Vagina (tissue), 2 donors: ENCODE measurements at places on chromosomes 4 and X.

DNA sequence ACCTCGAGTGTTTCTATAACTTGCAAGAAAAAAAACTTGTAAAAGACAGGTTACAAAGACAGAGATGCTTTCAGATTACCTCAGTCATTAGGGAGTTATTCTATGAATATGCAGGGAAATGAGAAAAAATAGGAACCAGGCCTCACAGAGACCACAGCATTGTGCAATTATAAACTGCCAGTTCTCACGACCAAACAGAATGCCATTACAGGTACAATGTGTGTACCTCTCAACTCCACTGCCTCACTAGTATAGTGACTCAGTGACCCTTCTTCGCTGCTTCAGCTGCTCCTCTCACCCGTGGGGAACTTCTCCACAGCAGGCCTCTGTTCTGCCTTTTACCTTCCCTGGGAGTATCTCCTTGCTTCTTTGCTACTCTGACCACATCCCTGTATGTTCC, 2.3 kb upstream of the HTATSF1 start:
- no peak for DNase-seq

DNA sequence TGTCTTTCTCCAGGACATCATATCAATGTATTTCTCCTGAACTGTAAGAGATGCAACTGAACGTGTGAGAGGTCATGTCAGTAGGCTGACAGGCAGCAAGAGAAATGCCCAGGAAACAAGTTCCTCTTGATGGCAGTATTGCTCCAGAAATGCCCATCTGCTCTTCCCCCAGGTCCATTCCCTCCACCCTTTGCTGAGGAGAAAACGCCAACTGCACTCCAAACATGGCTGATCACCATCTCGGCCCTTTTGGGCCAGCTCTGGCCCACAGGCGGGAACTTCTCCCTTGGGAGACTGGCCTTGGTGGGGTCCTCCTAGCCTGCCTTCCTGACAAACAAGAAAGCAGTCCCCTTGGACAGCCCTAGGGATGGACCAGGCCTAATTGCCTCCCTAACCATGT, 276.5 kb upstream of the AGTR2 start:
- no peak for DNase-seq

DNA sequence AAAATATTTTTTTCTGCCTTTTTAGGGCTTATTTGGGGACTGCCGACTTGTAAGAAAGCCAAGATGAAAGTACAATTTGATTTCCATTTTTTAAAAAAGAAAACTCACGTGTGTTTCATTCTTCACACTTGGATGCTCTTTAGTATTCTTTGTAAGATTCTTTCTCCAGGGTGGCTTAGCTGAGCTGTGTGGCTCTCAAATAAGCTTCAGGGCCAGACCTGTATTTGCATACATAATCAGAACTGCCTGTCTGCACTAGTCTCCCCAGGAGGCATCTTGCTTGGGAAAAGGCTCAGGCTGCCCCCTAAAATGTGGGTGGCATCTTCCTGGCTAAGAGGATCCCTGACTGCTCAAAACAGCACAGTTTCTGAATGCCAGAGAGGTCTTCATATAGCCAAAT, 498.4 kb downstream of the MID1IP1 start:
- no peak for DNase-seq

- no peak for DNase-seq
These were observed 112.8 kb upstream of the PSAPL1 start for GRCh38 chr4:7547368-7548040.

DNA sequence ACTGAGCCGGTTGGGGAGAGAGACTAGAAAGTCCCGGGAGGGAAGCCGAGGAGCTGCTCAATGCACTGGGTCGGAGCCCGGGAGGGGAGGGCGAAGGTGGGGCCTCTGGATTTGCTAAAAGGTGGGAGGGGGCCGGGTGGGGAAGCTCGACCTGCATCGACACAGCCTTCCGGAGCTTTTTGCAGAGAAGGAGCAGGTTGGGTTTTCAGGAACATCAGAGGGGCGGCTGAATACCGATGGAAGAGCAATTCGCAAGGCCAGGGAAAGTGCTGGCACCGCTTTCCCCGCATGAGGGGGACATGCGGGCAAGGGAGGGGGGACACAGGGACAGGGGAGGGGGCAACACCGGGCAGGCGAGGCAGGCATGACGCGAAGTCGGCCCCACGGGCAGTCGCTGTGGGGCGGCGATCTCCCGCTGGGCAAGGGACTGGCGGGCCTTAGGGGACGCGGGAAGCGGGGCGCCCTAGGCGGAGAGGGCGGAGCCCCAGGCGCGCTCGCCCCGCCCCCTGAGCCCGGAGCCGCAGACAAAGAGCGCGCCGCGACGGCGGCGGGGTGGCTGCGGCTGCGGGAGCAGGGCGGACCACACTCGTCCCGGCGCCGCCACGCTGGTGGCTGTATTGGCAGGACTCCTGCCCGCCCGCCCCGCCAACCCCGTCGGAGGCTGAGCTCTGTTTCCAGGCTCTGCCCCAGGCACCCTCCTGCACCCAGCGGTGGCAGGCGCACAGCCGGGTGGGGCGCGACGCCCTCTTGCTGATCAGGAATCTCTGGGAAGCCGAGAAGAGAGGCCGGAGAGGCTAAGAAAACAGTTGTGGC, 11.6 kb downstream of the PDZD4 start:
- DNase-seq = no peak

DNA sequence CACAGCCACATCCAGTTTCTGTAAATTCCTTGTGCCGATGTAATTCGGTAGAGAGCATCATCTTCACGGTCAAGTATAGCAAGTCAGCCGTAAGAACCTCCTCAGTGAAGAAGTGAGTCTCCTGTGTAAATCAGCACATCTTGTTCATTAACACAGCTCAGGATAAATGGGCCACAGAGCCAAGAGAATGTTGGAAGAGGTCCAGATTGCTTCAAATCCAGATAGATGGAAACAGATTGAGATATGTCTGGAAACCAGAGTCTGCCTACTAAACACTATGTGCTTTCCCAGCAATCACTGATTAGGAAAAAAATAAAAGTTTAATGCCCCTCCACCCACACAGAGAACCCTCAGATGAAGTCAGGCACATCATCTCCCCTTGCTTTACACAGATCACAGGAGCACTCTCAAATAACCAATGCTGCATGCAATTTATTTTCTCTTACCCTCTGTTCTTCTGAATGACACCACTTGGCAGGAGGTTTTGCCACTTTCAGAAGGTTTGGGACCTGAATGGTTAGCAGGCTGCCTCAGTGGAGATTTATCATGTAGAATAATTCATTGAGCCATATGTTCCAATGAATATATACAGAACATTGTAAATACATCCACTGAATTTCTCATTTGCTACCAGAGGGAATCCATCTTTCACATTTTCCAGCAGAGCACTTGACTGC, 357.7 kb downstream of the C4orf33 start:
- no peak for DNase-seq

DNA sequence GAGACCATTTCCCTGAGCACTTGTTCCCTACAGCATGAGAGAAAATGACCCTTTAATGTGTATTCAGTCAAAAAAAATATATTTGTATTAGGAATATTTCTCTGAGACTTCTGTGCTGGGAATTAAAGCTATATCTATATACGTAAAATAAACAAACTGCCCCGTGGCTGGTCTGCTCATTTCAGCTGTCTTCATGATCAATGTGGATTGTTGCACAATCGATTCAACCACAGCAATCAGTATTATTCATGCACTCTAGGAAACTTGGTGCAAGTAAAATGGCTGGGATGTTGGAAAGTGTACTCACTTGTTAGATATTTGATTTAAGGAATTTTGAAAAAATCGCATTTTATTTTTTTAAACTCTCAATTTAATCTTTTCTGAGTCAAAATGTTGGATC, 307.9 kb upstream of the ZFP42 start:
- DNase-seq = no peak

DNA sequence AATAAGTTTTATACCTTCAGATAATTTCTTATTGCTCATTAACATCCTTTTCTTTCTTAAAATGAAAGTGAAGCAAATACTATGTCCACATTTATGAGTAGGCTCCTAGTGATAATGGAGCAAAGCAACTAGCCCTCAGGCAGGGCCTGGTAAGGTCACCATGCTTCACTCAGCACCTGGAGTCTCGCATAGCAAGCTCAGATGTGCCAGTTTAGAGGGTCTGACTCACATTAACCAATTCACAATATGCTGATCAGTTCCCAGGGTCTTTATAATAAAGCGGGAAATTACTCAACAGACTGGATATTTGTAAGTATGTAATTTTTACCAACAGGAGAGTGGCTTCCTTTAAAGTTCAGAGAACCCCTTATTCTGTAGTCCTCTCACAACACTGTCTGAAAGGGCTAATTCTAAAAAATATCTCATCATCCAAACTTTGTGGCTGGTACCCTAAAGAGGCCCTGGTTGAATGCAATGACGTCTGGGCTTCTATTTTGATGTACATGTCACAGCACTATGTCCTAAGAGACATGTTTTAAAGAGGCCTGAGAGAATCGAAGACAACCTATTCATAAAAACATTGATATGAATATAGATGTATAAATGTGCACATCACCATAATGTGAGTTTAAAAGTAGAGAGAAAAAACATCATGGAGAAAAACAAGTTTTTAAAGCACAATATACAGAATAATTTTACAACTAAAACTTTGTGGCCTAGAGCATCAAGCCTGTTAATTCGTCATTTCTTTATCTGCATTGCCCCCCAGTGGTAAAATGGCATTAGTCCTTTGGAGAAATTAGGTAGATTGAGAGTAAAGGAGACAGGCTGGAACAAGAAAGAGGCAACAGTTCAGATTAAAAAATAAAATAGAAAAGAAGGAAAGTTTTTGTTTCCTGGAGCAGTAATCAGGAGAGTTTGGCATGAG, 44.3 kb downstream of the IL21 start:
- DNase-seq = no peak

GRCh38 chr4:39687014-39687413, 10.9 kb upstream of the UBE2K start:
- DNase-seq = no peak

GRCh38 chr4:25813448-25814106, 49.2 kb downstream of the SEL1L3 start:
- DNase-seq = no peak

DNA sequence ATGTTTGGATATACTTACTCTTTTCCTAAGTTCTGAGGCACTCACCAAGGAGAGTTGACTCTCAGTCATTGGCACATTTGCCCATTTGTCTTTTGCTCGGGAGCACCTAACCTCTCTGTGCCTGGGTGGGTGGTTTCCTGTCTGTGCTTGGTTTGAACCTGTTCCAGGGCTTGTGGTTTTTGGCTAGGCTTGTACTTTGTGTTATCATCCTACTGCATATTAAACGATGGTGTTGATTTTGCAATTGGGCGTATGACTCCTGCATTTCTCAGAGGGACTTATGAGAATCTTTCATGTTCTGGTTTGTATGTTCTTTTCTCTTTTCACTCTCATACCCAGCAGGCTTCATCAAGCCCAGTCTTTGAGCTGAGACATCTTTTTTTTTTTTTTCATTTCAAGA, 161.7 kb downstream of the BTC start:
- DNase-seq = no peak

DNA sequence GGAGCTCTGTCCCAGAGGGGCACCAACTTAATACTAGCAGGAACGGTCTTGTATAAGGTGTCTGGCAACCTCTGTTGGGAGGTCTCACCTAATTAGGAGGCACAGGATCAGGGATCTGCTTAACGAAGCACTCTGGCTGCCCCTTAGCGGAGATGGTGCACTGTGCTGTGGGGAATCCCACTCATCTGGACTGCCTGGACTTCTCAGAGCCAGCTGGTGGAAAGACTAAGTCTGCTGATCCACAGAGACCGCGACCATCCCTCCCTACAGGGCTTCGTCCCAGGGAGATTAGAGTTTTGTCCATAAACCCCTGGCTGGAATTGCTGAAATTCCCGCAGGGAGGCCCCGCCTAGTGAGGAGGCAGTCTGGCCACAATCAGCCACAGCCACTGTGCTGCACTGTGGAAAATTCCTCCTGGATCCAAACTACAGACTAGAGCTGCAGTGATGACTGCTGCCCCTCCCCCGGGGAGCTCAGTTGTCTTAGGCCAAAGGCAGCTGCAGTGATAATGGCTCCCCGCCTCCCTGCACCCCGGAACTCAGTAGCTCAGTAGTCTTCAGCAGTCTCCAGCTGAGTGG, 22.0 kb upstream of the ZCCHC4 start:
- no peak for DNase-seq

DNA sequence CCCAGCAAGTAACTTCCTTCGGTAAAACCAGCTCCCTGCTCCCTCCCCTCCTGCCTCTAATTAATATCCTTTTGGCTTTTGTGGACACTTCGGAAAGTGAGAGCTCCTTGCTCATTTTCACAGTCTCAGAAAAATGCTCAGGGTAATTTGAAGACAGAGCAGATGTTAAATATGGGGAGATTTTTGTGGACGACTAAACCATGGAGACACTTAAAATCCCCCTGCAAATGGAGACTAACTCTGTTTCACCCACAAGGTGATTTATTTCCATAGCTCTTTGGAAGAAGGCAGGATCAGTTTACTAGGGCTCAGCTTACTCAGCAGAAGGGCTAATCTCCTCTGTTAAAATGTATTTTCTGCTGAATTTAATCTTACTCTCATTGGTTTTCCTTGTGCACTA, 12.2 kb upstream of the AMOT start:
- DNase-seq = no peak

GRCh38 chrX:139448996-139449395, 81.5 kb upstream of the F9 start:
- DNase-seq = no peak

DNA sequence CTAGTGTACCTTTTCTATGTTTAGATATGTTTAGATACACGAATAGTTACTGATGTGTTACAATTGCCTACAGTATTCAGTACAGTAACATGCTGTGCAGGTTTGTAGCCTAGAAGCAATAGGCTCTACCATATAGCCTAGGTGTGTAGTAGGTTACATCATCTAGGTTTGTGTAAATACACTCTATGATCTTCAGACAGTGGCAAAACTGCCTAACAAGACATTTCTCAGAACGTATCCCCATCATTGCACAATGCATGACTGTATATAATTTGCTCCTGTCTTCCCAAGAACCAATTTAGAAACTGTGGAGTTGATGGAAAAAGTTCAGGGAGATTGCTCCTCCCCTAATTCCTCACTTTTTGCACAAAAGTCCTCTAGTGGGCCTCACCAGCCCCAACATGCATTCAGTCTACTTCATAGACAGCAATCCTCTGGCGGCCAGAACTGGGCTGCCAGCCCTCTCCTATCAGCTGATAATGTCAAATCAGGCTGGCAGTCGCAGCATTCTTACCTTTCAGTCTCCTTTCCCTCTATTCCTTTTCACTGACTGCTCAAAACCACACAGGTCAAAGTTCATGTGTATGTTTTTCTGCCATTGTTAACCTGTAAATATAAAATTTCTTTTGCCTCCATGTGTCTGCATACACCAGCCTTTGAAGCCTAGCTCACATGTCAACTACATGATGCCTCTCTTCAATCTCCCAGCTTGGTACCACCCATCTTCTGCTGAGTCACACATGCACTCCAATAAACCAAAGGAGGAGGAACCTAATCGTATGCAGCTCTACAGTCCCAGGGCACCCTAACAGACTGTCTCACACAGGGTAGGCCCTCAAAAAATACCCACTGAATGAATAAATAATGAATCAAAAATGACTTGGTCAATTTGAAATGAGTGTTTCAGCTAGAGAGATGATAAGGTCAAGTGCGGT, 32.0 kb downstream of the BCLAF3 start:
- DNase-seq = no peak

DNA sequence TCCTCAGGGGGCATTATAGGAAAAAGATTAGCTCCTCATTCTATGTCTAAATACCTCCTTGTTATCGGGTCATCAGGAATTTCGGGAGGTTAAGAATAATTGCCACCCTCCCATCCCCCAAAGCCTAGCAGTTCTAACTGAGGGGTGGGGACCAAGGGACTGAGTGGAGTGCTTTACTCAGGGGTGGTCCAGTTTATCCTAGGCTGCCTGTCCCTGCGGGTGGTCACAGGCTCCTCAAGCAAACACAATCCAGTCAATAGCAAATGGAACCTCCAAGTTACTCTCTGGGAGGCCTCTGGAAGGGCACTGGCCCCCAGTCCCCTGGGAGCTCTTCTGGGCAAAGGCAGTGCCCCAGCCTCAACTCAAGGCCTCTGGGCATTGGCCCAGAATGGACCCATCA, 6.7 kb downstream of the ELF4 start:
- DNase-seq = no peak
